ENCODE measurements at places on chromosomes 2 and 18.

GRCh38 chr2:119700866-119701265 is 21.9 kb downstream of the TMEM177 start:
- DNase-seq: no peak

- no peak for DNase-seq
These were observed 61.9 kb upstream of the CABYR start for GRCh38 chr18:24076950-24077349.

- DNase-seq: no peak
These were observed 254.7 kb downstream of the HDAC4 start for GRCh38 chr2:239146011-239146641.

- no peak for DNase-seq
These were observed 91.4 kb upstream of the CDH19 start for GRCh38 chr18:66695281-66695680.

GRCh38 chr2:233319256-233319655 is 11.6 kb downstream of the SAG start:
- no peak for DNase-seq
